ENCODE measurements at places on chromosomes 2 and 18.

GRCh38 chr18:998936-999335, 94.3 kb downstream of the ADCYAP1 start:
- ATAC-seq: no peak

DNA sequence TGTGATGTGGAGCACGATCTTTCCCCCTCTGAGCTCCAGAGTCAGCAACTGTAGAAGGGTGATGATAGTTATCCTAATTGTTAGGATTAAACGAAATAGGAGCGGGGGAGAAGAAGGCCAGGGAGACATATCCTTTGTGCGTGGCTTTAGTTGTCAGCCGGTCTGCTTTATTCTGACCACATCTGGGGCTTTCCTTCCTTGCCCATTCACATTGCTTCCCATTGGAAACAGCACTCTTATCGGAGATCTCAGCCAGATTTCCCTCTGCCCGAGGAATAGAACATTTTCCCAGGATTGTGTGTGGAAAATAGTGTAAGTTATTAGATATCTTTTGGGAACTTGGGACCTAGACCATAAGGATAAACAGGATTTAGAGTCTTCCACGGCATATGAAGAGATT, 1.5 kb downstream of the RALB start:
- no peak for ATAC-seq

DNA sequence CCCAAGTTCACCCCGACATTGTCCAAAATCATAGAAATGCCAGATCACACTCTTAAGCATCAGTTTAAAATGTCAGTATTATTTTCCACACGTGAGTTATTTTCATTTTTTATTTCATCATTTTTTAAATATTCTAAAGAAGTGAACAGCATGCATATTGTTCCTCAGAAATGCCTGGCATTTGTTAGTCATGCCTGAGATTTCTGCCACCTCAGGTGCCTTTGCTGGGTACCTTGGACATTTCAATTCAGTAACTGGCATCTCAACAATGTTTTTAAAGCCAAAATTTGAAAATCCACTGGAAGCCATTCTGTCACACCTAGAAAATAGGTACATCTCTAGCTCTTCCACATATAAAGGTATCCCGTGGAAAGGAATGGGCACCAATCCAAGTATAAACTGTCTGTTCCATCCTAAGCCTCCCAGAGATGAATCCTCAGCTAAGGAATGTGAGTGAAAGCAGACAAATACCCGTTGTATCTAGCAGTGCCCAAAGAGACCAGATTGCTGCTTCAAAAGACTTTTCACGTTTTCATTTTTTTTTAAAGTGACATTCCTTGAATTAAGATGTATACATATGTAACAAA, 159.8 kb downstream of the ZNF385B start:
- ATAC-seq: no peak

DNA sequence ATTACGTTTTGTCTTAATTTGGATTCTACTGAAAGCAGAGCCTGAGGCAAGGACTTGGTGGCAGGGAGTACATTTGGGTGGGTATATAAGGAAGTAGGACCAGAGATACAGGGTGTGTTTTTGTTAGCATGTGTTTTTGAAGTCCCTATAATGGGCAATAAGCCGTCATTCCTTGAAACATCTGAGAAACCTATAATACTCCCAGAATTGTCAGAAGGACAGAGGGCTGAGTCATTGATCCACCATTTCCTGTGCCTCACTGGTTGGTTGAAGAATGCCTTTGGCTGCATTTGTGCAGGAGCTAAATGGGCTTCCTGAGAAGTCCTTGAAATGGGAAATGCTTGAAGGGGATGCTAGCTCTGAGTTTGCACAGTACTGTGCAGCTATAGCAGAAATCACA, 281.8 kb upstream of the ZEB2 start:
- no peak for ATAC-seq

DNA sequence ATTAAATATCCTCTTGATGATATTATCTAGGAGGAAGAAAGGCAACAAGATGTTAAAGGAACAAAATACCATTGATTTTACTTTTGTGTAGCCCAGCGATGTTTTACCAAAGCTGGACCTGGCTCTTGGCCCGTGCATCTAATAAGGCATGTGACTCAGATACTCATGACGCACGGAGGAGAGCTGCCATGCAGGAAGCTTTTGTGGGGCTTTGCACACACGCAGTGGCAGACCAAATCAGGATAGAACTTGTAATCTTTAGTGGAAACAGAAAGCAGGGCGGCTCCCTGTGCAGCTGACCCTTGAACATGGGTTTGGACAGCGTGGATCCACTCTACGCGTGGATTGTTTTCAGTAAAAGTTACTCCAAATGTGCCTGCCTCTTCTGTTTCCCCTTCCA, 190.0 kb downstream of the NAPG start:
- no peak for ATAC-seq

DNA sequence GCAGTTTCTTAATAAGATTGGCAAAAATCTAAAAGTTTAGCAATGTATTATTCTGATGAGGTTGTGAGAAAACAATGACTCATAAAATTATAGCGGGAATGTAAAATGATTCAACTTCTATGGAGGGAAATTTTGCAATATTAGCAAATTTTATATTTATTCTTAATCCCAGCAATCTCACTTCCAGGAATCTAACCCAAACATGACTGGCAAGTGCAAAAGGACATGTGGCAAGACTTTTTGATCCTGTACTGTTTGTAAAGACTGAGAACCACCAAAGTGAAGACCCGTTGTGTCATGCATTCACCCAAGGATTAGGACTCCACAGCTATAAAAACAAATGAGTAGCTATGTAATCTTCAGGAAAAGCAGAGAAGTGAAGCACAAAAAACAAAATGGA, 234.8 kb upstream of the KYNU start:
- ATAC-seq: no peak

DNA sequence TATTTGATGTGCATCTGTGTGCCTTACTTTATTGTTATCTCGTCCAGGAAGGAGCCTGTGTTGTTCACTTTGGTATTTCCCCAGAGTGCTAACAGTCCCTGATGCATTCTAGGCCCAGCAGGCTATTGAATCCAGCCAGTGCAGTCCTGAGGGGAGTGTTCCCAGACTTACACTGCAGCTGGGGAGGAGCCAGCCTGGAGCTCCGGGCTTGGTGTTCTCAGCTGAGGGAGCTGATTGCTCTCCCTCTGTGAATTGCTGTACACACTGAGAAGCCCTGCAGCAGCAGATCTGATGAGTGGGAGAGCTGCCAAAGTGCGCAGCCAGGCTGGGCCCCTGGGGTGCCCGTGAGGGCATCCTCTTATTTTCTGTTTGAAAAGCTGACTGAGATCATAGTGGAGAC, 159.2 kb downstream of the GALNT3 start:
- no peak for ATAC-seq

Measured in activated CD4-positive, CD25-positive, alpha-beta regulatory T cell treated with anti-CD3 and anti-CD28 coated beads, Interleukin-2, amount 50 U/mL, for 24 hours (primary cell).